ENCODE measurements at places on chromosomes 12 and 14.

GRCh38 chr12:45540661-45541341 lies 188.7 kb upstream of the ARID2 start:
- DNase-seq = no peak

DNA sequence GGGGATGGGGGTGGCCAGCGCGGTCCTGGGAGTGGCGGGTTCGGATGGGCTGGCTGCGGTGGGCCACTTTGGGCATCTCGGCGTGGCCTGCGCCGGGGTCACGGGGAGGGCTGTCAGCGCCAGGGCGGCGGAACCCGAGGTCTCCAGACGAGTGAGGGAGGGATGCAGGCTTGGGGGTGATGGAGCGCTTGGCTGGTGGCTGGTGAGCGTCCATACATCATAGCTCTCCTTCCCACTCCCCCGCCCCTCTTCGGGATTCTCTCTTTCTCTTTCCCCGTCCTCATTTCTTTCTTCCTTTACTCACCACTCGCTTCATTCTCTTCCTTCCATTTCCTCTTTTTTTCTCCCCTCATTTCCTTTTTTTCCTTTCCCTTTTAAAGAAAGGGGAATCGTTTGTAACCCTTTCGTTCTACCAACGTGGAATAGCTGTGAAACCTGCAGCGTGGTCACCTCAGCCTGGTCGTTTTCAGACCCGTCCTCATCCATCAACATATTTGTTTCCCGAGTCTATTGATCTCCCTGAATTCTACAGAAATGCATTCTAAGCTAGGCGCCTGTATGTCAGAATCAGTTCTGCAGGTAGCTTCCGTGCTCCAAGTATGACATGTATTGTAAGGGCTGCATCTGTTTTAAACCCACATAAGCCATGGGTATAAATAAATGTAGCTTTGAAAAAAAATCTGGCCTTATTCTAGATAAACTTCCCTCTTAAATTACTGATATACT lies 260.3 kb upstream of the E2F7 start:
- DNase-seq = no peak

DNA sequence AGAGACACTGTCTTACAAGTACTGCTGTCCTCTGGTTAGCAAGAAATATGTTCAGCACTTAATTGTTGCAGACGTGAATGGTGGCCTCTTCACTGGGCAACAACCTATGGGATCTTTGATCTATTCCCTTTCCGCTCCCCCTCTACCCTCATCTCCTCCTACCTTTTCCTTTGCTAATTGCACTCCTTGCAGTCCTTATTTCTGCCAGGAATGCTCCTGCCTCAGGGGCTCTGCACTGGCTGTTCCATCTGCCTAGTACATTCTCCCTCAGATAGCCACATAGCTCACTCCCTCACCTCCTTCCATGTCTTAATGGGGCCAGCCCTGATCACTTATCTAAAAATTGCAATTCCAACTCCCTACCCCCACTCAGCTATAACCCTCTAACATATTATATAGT lies 4.5 kb upstream of the NFYB start:
- DNase-seq = no peak

DNA sequence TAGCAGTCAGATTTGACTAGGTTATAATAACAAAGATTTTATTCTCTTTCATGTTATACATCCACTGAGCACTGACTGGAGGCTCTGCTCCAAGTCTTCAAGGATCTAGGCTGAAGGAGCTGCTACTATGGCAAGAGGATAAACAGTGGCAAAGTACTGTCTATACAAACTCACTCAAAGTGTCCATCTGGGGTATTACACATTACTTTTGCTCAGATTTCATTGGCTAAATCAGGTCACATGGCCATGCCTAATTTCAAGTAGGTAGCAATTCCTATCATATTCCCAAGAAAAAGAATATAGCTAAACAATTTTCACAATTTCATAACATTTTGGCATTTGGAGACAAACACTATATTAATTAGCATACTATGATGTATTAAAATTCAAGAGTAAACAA lies 40.9 kb downstream of the CDK17 start:
- DNase-seq = no peak

- DNase-seq = no peak
Measured at GRCh38 chr14:91295276-91295845, 50.9 kb upstream of the GPR68 start.

GRCh38 chr12:64666054-64666914 lies 56.0 kb downstream of the RASSF3 start:
- DNase-seq = no peak

DNA sequence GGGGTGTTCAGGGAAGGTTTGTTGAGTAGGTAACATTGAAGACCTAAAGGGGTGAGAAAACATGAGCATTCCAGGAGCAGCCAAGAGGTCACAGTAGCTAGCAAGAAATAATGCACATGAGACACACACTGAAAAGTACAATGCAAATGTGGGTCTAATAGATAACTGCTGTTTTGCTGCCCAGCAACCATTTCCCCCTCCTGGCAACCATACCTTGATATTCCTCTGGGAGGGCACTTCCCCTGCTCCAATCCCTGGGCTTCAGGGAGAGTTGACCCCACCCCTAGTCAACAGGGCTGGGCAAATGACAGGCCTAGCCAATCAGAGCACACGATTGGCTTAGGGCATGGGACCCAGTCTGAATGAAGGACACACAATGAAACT lies 8.5 kb upstream of the ACTN1 start:
- no peak for DNase-seq

DNA sequence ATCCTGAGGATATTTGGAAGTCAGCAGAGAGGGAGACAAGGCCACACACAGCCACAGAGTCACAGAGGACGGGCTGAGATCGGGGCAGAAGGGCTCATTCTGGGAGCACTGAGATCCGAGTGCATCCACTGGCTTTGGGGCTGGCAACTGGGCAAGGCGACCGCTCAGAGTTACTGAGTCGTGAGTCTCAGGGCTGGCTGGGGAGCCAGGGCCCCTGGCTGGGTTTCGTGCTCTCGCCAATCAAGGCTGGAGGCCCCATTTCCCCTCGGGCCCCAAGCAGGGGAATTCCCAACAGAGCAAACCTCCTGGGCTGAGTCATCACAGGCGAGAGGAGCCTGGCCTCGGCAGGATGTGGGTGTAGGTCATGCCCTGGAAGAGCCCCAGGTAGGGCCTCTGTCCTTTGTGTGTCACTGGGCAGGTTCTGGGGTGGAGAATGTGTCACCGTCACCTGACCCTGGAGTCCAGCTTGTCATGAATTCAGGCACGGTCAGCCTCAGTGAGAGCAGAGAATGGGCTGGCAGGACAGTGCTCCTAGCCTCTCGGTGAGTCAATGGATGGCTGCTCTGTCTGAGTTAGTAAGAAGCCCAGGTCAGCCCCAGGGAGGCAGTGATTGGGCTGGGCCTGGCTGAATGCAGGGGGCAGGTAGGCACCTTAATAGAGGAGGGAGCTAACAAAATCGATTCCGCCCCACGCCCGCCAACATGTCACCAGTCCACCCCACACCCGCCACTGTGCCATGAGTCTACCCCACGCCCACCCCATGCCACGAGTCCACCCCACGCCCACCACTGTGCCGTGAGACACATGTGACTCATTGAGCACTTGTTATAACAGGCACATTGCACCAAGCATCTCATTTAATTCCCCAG lies 16.9 kb downstream of the ASB2 start:
- DNase-seq = peak; percentile 82

GRCh38 chr12:65590318-65590717 lies 234.0 kb upstream of the HMGA2 start:
- DNase-seq = no peak

GRCh38 chr12:132373901-132374611 lies 44.7 kb upstream of the GALNT9 start:
- DNase-seq = no peak

GRCh38 chr14:22512106-22512814 lies 76.8 kb downstream of the DAD1 start:
- DNase-seq = no peak

DNA sequence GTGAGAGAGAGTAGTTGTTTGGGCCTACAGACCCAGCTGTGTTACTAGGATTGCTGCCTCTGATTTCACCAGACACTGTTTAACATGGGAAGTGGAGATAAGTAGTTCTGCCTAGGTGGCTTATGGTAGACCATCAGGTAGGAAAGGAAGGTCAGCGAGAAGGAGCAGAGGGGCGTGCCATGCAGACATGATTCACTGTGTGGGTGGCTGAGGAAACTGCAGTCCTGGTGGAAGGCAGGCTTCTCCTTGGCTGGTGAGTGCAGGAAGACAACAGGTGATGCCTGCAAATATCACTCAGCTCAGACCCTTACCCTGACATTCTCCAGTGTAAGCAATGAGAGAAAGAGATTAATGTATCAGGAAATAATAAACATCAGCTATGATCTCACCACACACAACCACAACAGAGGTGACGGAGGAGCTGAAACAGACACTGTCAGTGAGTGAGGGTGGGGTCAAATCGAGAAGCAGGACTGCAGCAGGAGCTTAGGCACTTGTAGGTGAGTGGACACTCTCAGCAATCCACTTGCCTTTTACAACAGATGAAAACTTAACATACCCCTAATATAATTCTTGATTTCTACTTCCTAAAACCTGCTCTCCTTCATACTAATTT lies 2.1 kb upstream of the PRR4 start:
- DNase-seq = no peak

- no peak for DNase-seq
Measured at GRCh38 chr14:95261616-95262510, 57.8 kb downstream of the CLMN start.

- DNase-seq = no peak
Measured at GRCh38 chr12:1552911-1553491, 41.4 kb downstream of the FBXL14 start.

DNA sequence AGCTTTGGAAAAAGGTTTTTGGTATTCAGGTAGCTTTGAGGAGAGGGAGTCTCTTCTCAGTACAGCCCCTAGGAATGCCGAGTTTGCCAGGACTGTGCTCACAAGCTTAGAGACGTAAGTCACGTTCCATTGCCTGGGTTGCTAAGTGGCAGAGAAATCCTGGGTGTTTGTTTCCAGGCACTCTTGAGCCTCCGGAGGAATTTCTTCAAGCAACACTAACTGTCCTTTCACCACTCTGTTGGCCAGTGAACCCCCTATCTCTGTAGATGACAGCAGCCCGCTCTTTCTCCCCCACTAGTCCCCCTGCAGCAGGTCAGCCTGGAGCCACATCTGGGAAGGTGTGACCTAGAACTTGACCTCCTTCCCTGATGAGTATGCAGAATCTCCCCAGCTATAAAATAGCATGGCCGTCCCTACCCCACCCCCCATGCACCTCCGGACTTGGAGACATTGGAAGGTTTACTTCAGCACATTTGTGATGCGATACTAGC lies 162.7 kb downstream of the ZFP36L1 start:
- no peak for DNase-seq

- DNase-seq = no peak
Measured at GRCh38 chr14:90514015-90514398, 117.2 kb downstream of the CALM1 start.

GRCh38 chr12:88472248-88472647 lies 108.0 kb downstream of the KITLG start:
- no peak for DNase-seq
